Mesothelial cell of epicardium (in vitro differentiated cells): ENCODE measurements at places on chromosomes 16 and 17.

DNA sequence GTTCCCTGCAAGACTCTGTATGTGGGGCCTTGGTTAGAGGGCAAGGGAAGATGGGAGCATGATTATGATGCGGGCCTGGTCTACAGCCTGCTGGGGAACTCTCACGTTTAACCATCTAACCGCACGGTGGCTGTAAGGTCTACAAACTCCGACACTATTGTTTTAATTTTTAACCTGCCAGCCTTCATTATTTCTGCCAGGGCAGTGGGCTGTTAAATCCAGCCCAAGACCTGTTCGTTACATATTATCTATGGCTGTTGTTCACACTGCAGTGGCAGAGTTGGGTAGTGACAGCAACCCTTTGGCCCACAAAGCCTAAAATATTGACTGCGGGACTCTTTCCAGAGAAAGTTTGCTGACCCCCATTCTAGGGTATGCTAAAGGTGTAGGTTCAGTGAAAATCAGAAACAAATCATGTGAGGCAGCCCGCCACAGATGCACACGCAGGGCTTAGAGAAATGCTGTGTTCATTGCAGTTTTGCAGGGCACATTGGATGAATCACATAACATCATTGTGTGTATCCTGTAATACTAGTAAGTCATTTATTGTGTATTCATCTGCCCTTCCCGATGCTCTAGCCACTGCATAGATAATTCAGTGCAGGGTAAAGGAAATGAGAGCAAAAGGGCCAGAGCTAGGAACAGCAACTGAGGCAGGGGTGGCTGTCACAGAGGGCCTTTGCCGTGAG lies 14.3 kb downstream of the SNX29 start:
- no peak for DNase-seq

GRCh38 chr17:55649957-55650597 lies 72.6 kb downstream of the TMEM100 start:
- DNase-seq = no peak

DNA sequence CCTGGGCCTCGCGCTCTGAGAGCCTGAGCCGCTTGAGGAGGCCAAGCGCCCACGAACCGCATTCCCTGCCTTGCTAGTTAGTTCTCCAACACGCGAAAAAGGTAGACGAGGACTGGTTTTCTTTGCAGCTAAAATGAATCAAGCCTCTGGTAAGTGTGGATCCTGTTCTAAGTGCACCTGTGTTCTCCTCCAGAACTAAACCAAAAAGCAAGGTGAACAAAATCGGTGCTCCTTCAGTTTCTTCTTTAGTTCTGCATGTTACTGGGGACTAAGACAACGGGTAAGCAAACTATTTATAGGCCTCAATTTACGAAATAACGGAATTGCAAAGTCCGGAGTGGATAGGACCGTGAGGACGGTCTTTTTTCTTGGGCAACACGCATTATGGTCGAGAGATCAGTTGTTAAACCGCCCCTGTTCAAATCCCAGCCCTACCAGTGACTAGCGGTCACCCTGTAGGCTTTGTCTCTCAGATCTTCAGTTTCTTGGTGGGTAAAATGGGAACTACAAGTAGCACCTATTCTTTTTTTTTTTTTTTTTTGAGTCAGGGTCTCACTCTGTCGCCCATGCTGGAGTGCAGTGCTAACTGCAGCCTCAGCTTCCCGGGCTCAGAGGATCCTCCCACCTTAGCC lies 993 bp upstream of the ANKRD11 start:
- DNase-seq = no peak

GRCh38 chr17:83103200-83103942 lies 24.0 kb downstream of the METRNL start:
- DNase-seq = no peak

DNA sequence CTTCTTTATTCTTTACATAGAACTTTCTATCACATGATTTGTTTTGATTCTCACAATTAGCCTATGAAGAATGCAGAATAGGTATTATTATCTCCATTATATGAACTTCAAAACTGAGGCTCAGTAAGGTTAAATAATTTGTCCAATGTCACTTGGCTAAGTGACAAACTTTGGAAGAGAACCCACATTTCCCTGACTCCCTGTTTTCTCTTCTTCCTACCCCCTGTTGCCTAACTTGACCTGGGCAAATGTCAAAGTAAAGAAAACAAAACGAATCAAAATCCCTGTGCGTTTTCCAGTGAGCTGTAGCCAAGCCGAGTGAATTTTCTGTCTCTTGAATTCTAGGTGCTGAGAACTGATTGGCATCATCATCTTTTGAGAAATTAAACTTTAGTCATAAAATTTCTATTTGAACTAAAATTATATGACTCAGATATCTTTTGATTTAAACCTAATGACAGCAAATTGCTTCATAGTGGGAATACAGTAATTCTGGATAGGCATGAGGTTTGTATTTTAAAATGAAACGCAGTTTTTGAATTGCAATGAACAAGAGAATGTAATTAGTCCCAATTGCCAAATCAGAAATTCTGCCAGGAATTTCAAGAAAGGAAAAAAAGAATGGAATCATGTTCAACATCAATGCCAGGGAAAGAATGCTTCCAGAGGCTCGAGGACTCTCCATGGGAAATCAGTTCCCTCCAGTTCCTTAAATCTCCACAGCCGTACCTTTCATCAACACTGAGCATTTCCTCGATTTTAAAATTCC lies 4.6 kb upstream of the NACA2 start:
- DNase-seq = no peak

DNA sequence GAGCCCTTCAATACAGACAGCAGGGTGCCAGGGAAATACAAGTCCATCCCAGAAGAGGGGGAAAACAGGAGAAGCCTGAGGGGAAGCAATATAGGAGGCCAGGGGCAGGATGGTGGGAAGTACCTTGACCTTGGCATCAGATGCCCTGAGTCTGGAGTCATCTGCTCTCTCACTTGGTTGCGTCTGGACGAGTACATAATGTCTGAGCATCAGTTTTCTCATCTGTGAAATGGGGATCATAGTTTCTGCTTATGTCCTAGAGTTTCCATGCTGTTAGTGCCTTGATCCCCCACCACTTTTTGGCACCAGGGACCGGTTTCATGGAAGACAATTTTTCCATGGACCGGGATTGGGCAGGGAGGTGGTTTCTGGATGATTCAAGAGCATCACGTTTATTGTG lies 2.3 kb downstream of the STAT5A start:
- no peak for DNase-seq
